ENCODE measurements at places on chromosomes 12 and 14.
A peak's percentile ranks its signal among the peaks of the same experiment; 100 is the strongest.

GRCh38 chr12:11524446-11524845 is 125.0 kb upstream of the ETV6 start:
- DNase-seq = no peak

DNA sequence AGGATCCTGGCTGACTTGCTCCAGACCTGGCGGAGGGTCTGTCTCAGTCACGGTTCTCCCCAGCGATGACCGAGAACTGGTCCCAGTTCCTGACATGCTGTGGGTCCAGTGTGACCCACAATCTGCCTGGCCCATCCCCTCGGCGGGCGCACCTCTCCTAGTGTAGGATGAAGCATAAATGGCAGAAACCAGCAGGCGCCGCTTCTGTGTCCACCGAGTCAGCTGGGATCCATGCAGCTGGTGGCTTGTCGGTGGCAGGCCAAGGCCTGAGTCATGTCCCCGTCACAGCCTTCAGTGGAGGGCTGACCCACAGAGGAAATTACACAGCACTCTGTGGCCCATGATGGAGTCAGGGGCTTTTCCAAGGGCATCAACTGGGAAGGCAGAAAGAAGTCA is 38.5 kb downstream of the NFKBIA start:
- DNase-seq = no peak

GRCh38 chr14:104048758-104049507 is 36.6 kb upstream of the ASPG start:
- no peak for DNase-seq

DNA sequence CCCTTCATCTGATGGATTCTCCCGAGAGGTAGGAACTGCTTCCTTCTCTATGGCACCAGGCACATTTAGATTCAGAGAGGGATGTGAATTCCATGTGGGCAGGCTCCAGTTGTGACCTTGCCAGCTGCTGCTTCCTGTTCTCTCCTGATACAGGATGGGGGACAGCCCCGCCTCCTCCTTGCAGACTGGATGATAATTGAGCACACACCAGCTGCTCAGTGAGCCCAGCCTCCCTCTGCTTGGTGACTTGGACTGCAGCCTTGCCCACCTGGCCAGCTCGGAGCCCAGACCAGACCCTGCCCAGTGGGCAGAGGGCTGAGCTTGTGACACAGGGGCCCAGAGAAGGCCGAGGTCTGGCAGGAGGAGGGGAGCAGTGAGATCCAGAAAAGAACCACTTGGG is 90.2 kb downstream of the CALM1 start:
- DNase-seq = no peak

GRCh38 chr14:102007916-102008418 is 43.6 kb downstream of the DYNC1H1 start:
- no peak for DNase-seq

DNA sequence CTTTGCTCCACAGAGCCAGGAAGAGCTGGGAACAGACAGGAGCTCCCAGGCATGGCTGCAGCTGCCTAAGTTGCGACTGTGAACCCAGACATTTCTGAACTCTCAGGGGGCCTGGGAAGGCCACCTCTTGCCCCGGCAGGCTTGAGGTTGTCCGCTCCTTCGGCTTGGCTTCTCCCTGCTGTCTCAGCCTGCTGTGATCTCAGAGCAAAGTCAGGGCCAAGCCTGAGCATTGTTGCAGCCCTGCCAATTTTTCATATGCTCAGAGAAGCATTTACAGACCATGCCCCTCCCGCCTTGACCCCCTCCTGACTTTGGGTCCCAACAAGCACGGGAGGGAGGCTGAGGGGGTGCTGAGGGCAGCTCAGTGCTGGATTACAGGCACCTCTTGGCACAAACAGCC is 1439.1 kb upstream of the FLRT2 start:
- DNase-seq = no peak

DNA sequence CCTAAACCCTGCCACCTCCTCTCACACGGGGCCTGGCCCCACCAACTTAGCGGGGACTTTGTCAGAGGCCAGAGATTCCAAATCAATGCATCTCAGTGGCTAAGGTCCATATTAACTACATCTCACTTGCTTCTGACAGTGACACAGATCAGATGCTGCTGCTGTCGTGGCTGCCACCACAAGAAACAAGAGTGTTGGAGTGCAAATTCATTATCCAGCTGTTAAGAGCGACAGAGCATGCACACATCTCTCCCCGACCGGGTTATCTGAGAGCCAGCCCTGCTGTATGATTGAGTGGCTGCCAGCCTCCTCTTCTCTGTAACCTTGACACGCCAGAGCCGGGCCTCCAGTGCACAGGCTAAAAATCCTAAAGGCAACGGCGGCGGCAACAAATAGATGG is 40.2 kb downstream of the SPRING1 start:
- DNase-seq = no peak

GRCh38 chr12:85843606-85844310 is 7.5 kb upstream of the RASSF9 start:
- DNase-seq = no peak

DNA sequence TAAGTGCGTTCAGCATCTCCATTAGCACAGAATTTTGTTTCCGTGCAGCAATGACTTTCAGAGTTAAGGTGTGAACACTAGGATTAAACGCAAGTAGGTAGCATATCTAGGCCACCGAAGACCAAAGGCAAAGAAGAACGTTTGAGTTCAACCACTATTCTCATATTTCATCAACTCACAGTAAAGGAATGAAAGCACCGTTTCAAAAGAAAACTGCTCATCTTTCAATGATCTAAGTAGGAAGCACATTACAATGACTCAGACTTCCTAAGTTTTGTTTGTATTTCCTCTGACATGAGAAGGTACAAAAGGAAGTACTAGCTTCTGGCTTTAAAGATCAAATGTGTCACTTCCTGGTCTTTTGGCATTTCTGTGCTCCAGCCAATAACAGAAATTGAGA is 57.6 kb downstream of the ACADS start:
- DNase-seq = no peak

GRCh38 chr12:113980537-113981337 is 14.6 kb upstream of the RBM19 start:
- peak; percentile 66 for DNase-seq

DNA sequence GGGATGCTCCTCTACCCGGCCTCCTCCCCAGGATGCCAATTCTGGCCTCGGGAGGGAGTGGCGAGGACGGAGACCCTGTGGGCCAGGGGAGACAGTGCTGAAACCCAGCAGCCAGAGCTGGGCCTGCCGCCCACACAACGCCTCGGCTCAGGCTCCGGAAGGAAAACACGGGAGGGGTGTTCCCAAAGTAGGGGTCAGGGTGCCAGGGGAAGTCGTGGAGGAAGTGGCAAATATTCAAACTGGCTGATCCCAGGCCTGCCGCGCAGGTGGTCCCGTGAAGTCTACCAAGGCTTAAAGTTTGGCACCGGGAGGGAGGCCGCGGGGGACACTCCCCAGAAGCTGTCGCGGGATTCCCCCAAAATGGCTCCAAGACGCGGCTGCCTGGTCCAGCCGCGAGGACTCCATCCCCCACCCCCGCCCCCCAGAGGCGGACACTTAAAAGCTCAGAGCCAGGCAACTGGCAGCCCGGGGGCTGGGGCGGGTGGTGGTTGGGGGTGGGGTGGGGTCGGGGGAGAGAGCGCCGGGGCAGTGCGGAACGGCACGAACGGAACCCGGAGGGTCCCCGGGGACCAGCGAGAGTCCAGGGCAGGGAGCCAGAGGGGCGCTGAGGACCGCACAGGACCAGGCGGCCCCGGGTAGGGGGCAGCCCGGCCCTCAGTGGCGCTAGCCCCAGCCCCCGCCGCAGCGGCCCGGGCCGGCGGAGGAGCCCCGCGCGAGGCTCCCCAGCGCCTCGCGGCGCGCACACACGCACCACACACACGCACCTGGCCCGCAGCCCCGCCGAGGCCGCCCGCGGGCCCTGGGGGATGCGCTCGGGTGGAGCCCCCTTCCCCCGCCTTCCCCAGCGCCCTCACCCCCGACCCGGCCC is 20.0 kb downstream of the BEGAIN start:
- no peak for DNase-seq

DNA sequence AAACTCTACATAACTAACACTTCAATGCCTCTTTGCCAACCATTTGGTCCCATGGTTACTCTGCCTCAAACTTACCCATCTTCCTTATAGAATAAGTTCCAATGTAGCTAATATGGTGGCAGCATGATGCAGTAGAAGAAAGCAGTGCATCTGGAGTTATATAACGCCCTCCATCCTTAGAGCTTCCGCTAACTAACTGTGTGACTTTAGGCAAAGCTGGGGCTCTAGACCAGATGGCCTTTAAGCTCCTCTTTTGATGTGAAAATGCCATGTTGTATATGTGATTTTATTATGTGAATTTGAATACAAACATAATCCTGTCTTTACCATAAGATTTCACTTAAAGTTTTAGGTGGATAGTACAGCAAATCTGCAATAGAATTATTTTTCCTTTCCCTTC is 6.1 kb downstream of the ABCD2 start:
- no peak for DNase-seq

- DNase-seq = no peak
These were observed 9.9 kb downstream of the CPNE8 start for GRCh38 chr12:38895446-38895845.

DNA sequence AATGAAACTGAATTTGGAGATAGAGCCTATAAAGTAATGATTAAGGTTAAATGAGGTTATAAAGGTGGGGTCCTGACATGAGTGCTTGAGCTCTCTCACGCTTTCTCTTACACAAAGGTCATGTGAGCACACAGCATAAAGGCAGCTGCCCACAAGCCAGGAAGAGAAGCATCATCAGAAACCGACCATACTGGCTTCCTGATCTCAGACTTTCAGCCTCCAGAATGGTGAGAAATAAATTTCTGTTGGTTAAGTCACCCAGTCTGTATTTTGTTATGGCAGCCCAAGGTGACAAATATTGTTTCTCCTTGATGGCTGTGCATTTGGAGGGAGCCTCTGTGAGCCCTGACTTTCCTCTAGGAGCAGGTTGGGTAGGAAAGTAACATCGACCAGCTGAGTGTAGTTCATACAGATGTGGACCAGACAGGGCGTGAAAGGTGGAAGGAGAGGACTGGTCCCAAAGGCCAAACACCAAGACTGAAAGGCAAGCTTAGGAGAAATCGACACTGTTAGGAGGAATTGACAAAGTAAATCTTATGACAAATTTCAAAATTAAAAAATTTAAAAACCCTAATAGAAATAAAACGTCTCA is 97.6 kb upstream of the SLC38A2 start:
- no peak for DNase-seq

DNA sequence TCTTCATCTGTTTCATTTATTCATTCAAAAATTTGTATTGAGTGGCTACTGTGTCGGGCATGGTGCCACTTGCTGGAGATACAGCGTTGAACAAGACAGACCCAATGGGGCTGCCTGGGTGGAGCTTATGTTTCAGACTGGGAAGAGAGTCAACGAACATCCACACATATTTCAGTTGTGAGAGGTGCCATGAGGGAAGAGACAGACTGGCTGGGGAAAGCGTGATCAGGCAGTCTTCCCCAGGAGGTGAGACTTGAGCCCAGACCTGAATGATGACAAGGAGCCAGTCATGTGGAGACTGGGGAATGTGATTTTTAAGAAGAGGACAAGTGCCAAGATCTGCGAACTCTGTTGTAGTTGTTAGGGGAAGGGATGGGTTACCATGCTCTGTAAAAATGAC is 12.2 kb downstream of the BICD1 start:
- no peak for DNase-seq

GRCh38 chr12:51874000-51874399 is 13.9 kb upstream of the ANKRD33 start:
- no peak for DNase-seq

- DNase-seq = no peak
These were observed 29.3 kb downstream of the PPM1A start for GRCh38 chr14:60278350-60278749.

GRCh38 chr14:75487155-75487671 is 35.1 kb upstream of the BATF start:
- no peak for DNase-seq

GRCh38 chr14:22519877-22520685 is 68.9 kb downstream of the DAD1 start:
- DNase-seq = peak; percentile 61

GRCh38 chr14:96104469-96105057 is 65.4 kb downstream of the C14orf132 start:
- DNase-seq = no peak

DNA sequence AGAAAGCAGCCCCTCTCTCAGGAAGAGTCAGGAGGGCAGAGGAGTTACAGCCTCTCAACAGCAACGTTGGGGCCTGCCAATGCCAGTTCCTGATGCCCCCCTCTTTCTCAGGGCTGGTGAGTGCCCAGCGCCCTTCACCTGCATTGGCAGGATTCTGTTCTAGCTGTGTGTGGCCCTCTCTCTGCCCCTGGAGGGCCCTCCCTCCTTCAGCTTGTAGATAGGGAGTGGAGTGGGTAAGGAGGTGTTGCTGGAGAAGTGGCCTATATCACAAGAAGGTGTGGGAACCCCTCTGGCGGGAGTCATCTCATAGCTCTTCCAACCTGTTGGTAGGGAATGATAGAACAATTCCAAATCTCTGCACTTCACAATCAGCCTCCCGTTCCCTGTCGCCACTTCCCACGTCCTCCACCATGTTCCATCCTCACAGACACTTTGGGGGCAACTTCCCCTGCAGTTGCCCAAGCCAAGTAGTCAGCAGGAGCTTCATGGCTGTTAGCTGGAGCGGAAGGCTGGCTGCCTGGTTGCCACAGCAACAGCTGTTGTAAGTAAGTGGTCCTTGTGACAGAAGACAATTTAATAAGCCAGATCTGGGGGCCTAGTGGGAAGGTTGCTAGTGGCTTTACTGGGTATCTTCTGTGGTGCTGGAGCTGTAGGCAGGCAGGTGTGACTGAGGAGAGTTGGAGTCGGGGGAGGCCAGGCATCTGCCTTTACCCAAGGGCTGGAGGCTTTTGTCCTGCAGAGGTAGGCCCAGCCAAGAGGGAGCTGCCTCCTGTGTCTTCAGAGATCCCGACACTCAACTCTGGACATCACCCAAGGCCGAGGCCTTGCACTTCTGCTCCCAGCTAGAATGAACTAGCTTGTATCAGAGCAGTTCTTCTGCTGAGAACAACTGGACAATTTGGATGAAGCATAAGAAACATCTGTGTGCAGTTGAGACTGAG is 38.4 kb downstream of the GALNT16 start:
- DNase-seq = no peak

- DNase-seq = no peak
These were observed 11.9 kb upstream of the CIPC start for GRCh38 chr14:77086017-77086727.

DNA sequence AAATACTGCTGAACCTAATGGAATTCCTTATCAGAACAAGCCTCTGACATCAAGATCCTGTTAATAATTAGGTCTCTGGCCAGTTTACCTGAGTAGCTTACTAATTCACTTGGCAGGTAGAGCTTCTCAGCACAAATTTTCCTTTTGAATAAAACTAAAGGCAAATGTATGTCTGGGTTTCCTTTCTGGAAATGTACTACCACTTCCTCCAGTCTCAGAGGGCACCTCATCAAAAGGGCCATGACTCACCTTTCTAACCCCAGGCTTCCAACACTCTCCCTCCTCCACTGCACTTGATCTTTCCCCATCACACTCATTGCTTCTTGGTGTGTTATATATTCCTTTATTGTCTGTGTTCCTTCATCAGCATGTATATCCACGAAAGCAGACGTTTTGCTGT is 90.5 kb downstream of the SLC2A13 start:
- no peak for DNase-seq

- no peak for DNase-seq
These were observed 132.0 kb downstream of the PPM1H start for GRCh38 chr12:62802984-62803383.
